Naive thymus-derived CD8-positive, alpha-beta T cell (primary cell): ENCODE measurements at places on chromosomes 13 and 19.

DNA sequence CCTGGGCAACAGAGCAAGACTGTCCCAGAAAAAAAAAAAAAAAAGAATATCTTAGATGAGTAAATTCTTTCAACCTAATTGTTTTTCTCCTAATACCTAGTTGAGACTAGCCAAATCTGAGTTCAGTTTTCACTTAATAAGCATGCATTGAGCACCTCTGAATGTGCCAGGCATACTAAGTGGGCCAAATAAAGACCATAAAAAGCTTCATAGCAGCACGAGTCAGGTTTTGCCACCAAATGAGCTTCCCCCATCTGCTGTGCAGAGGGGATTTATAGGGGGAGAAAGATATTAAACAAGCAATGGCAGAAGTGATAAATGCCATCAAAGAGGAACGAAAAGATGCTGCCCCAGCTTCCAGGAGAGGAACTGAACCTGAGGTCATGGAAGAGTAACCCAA lies 11.4 kb downstream of the THSD1 start:
- no peak overlapping the region for H3K27ac ChIP-seq
- H3K36me3 ChIP-seq: no peaks in the 10 kb centered on the region
- H3K27me3 ChIP-seq: peaks cover 15% of the 10 kb centered on the region
- no peak overlapping the region for H3K4me3 ChIP-seq
- no peak for DNase-seq

DNA sequence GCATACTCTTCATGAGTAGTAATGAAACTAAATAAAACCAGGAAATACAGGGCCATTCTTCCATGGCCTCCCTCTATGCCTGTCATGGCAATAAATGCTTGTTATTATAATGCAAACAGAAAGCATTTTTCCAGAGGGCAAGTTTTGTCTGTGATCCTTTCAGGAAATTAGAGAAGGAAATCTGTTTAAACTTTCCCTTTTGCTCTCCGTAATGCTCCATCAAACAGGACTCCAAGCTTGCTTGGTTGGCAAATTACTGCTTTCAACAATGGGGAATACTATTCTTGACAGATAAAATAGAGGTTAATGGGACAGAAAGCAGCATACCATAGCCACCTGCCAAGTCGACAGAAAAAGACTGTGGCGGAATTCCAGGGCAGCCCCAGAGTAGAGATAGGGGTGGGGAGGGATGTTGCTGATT lies 252.5 kb downstream of the LHFPL6 start:
- no peak overlapping the region for H3K27ac ChIP-seq
- no peaks in the 10 kb centered on the region for H3K36me3 ChIP-seq
- H3K27me3 ChIP-seq: peaks cover 14% of the 10 kb centered on the region
- no peaks in the 10 kb centered on the region for H3K4me1 ChIP-seq
- no peak for DNase-seq

DNA sequence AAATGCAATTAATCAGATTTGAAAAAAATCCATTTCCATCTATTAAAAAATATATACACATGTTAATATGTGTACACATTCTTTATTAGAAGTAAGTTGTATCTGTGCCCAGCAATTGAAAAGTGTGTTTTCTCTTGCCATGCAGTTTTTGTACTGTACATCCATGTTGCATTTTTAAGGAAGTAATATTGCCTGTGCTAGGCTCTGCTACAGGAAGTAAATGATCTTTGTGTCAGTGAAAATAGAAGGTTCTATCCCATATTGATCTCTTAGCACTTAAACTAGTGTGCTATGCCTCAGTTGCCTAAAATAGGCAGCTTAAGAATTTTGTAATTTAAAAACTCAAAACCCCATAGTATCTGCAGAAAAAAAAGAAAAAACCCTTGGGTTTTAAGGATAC lies 122.5 kb downstream of the CDK8 start:
- H3K4me1 ChIP-seq: peaks cover 25% of the 10 kb centered on the region
- H3K36me3 ChIP-seq: peaks cover 4% of the 10 kb centered on the region
- no peak overlapping the region for H3K4me3 ChIP-seq
- DNase-seq: no peak
- no peak overlapping the region for H3K27ac ChIP-seq
- no peaks in the 10 kb centered on the region for H3K27me3 ChIP-seq

DNA sequence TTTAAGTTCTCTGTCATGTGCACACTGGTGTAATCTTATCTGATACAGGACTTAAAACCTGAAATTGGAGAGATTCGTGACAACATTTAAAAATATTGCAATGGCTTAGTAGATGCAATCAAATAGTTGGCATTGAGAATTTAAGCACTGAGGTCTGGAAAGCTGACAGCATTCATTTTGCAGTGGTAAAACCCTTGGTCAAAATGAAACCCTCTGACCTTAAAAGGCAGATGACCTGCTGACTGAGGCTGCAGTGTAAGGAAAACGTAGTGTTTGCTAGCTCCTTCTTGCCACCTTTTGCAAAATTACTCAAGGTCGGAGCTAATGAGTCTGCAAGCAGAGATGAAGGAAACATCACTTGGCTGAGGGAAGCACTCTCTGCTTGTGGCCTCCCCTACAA lies 150.6 kb downstream of the KCTD12 start:
- H3K4me1 ChIP-seq: no peaks in the 10 kb centered on the region
- no peak for DNase-seq
- H3K36me3 ChIP-seq: no peaks in the 10 kb centered on the region
- no peak overlapping the region for H3K4me3 ChIP-seq
- no peaks in the 10 kb centered on the region for H3K27me3 ChIP-seq

DNA sequence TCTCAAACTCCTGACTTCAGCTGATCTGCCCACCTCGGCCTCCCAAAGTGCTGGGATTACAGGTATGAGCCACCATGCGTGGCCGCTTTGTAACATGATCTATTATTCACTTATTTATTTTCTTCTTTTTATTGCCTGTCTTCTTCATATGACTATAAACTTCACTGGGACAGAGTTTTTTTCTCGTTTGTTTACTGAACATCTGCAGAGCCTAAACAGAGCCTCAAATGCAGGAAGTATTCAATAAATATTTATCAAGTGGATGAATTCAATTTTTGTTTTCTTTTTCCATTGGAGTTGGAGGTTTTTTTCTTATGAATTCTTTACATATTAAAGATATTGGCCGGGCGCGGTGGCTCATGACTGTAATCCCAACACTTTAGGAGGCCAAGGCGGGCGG lies 54.7 kb downstream of the SKA3 start:
- DNase-seq: no peak
- no peaks in the 10 kb centered on the region for H3K4me1 ChIP-seq
- H3K27ac ChIP-seq: no peak overlapping the region
- no peak overlapping the region for H3K4me3 ChIP-seq
- no peaks in the 10 kb centered on the region for H3K36me3 ChIP-seq
- H3K27me3 ChIP-seq: no peaks in the 10 kb centered on the region

GRCh38 chr13:84470528-84470927 lies 588.3 kb upstream of the SLITRK1 start:
- DNase-seq: no peak
- H3K36me3 ChIP-seq: no peaks in the 10 kb centered on the region
- no peaks in the 10 kb centered on the region for H3K4me1 ChIP-seq
- no peaks in the 10 kb centered on the region for H3K27me3 ChIP-seq

DNA sequence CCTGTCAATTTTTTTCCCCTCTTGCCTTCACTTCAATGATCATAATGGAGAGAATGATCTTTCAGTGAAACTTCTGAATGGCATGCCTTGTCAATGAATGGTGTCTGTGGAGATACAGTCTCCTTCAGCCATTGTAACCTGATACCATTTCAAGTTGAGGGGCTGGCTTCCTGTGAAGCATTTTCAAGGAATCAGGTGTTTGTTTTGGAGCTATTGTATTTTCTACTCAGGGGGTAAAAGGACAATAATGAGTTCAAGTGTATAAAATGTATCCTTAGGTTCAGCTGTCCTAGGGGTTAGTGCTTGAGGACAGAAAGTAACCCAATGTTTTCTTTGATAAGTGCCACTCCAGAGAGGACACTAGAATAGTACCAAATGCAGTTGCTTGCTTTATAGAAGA lies 23.8 kb upstream of the CBY2 start:
- no peak for DNase-seq
- H3K27ac ChIP-seq: no peak overlapping the region
- H3K36me3 ChIP-seq: no peaks in the 10 kb centered on the region
- H3K4me1 ChIP-seq: no peaks in the 10 kb centered on the region

- no peak for DNase-seq
- H3K36me3 ChIP-seq: peaks cover 11% of the 10 kb centered on the region
- H3K4me3 ChIP-seq: no peak overlapping the region
- peaks cover 21% of the 10 kb centered on the region for H3K4me1 ChIP-seq
- no peak overlapping the region for H3K27ac ChIP-seq
- H3K27me3 ChIP-seq: no peaks in the 10 kb centered on the region
These were observed 19.8 kb downstream of the DNM2 start for GRCh38 chr19:10737722-10738121.

DNA sequence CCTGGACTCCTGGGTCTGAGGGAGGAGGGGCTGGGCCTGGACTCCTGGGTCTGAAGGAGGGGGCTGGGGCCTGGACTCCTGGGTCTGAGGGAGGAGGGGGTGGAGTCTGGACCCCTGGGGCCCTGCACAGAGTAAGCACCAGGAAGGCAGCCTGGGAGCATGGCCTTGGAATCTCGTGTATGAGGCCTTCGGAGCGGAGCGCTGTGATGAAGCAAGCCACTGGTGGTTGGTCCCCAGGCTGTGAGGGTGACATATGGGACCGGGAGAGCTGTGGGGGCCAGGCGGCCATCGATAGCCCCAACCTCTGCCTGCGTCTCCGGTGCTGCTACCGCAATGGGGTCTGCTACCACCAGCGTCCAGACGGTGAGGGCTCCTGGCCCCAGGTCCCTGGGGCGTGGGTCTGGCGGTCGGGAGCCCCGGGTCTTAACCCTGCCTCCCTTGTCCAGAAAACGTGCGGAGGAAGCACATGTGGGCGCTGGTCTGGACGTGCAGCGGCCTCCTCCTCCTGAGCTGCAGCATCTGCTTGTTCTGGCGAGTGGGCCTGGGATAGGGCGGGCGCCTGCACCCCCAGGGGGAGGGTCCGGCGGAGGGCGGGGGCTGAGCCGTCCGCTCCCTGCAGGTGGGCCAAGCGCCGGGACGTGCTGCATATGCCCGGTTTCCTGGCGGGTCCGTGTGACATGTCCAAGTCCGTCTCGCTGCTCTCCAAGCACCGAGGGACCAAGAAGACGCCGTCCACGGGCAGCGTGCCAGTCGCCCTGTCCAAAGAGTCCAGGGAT lies 918 bp downstream of the TMEM190 start:
- H3K4me1 ChIP-seq: peaks cover 16% of the 10 kb centered on the region
- DNase-seq: no peak
- H3K4me3 ChIP-seq: no peak overlapping the region
- peaks cover 4% of the 10 kb centered on the region for H3K27me3 ChIP-seq
- no peaks in the 10 kb centered on the region for H3K36me3 ChIP-seq

DNA sequence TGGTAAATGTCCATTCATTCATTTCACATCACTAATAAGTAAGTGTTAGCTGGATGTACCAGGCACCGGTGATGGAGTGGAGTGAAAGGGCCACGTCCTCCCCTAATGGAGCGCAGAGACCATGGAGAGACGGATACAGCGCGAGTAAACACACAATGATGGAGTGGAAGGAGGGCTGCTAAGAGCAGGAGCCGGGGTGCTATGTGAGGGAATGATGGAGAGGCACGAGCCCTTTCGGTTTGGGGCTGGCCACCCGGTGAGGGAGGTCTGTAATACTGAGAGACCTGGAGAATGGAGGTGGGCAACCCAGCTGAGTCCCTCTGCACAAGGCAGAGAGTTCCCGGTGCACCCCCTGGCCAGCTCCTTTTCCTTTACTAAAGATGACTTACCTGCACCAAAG lies 53.7 kb downstream of the PEPD start:
- H3K27ac ChIP-seq: no peak overlapping the region
- no peaks in the 10 kb centered on the region for H3K27me3 ChIP-seq
- H3K4me3 ChIP-seq: no peak overlapping the region
- H3K4me1 ChIP-seq: no peaks in the 10 kb centered on the region
- DNase-seq: no peak
- H3K36me3 ChIP-seq: peaks cover 22% of the 10 kb centered on the region

DNA sequence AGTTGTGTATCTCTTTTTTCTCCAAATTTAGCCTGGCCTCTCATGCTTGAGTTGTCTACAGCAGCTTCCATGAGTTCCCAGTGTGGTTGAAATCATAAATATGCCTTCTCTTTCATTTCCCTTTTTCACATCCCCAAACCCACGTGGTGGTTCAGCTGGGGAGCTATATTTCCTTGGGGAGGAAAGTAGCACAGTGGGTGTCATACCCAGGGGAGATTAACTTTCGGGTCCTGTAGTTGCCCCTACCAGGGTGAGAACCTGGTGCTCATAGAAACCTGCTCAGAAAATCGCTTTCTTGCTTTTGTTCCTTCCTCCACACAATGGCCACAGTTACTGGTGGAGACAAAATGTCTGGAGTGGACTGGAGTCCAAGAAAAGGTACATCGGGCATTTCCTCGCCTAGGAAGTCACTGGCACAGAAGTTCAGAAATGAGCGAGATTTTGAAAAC lies 7.0 kb upstream of the LILRA4 start:
- H3K4me1 ChIP-seq: peaks cover 51% of the 10 kb centered on the region
- no peak overlapping the region for H3K4me3 ChIP-seq
- H3K27ac ChIP-seq: peak overlapping the region; percentile 18
- H3K36me3 ChIP-seq: no peaks in the 10 kb centered on the region

DNA sequence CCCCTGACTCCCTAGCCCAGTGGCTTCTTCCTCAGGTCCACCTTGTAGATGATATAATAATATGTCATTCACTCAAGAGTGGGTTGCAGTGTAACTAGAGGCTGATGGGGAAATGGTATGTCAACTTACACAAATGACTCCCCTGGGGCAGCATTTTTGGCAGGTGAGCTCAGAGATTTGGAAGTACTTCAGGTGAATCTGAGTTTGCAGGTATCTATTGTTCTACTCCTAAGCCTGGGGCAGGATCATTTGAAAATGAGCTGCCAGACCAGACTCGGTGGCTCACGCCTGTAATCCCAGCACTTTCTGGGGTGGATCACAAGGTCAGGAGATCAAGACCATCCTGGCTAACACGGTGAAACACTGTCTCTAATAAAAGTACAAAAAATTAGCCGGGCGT lies 11.6 kb upstream of the CNMD start:
- no peaks in the 10 kb centered on the region for H3K36me3 ChIP-seq
- H3K4me1 ChIP-seq: no peaks in the 10 kb centered on the region
- H3K4me3 ChIP-seq: no peak overlapping the region
- no peak overlapping the region for H3K27ac ChIP-seq

DNA sequence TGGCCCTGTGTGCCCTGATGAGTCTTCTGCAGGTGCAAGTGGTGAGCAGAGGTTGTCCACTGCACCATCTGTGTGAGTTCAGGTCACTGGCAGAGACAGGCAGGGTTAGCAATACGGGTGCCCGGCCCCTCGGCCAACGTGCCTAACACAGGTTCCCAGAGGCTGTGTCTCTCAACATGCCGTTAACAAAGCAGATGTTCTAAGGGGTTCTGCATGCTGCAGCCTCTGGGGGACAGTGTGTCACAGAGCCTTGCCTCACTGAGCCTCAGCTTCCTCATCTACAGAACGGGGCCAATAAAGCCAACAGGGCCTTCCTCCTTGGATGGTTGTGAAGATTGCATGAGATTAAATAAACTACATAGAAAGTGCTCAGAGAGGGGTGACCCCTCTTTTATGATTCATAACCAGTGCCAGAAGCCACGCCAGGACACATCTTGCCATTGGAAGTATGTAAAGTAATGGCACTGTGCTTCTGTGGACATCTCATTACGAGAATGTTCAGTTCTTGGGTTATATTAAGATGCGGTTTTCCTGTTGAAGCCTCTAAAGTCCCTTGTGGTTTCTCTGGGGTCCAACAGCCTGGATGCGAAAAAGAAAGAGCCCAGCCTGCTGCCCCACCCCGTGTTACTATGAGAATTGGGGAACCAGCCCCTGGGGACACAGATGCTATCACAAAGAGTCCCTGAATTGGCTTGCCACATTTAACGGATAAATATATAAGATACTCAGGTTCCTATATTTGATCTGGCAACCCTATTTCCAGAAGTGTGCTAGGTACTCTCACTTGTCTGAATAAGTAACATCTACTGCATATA lies 11.2 kb upstream of the ARHGEF18 start:
- peaks cover 19% of the 10 kb centered on the region for H3K4me1 ChIP-seq
- DNase-seq: peak; percentile 52
- H3K4me3 ChIP-seq: no peak overlapping the region
